ENCODE measurements at places on chromosomes 12 and 14.

GRCh38 chr14:28745176-28745575 lies 21.4 kb upstream of the FOXG1 start:
- DNase-seq: no peak
- no peaks in the 10 kb centered on the region for H3K4me1 ChIP-seq
- H3K27me3 ChIP-seq: no peaks in the 10 kb centered on the region
- no peaks in the 10 kb centered on the region for H3K36me3 ChIP-seq
- H3K27ac ChIP-seq: no peak overlapping the region

GRCh38 chr12:2387103-2387834 lies 334.5 kb downstream of the CACNA1C start:
- no peaks in the 10 kb centered on the region for H3K36me3 ChIP-seq
- H3K27me3 ChIP-seq: no peaks in the 10 kb centered on the region
- no peak overlapping the region for H3K4me3 ChIP-seq
- DNase-seq: no peak
- H3K27ac ChIP-seq: no peak overlapping the region

DNA sequence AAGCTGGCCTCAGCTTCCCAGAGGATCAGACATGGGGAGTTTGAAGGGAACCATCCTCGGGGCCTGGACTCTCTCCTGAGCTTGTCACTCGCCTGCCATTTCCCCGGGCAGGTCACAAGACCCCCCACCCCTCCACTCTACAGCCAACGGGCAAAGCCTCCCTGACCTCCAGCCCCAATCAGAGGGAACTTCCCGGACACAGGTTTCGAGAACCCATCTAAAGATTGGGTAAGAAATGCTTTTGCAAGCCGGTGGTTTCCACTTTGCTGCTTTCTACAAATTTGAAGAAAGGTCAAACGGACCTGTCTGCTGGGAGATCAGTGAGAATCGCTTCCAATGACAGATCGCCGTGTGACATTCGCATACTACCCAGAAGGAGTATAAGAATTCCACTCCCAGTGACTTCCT lies 89.6 kb downstream of the SCARB1 start:
- H3K36me3 ChIP-seq: no peaks in the 10 kb centered on the region
- H3K4me1 ChIP-seq: peaks cover 3% of the 10 kb centered on the region
- DNase-seq: no peak
- H3K27me3 ChIP-seq: no peaks in the 10 kb centered on the region
- no peak overlapping the region for H3K27ac ChIP-seq

DNA sequence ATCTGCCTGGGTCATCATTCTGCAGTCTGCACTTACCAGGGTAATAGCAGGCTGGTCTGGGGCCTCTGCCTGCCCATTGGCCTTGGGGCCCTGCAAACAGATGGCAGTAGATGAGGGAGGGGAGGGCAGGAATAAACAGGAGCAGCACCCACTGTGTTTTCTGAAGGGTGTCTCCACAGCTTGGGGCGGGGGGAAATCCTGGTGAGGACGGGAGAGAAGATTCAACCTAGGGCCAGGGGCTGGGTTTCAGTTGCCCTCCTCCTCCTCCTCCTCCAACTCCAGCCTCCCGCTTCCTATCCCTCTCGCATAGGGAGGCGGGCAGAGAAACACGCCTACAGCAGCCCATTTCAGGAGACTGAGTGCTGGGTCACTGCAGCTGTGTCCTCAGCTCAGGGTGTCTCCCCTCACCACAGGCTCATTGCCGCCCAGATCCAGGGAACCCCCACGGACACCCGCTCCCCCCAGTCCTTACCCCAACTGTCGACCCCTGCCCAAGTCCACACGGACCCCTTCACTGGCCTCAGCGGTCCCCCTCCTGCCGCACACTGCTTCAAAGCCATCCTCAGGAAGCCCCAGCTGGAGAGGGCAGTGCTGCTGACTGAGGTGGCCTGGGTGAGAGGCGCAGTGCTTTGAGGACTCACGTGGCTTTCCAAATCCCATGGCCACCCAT lies 9.1 kb upstream of the KRT80 start:
- DNase-seq: no peak
- H3K27me3 ChIP-seq: no peaks in the 10 kb centered on the region
- H3K4me3 ChIP-seq: no peak overlapping the region
- no peaks in the 10 kb centered on the region for H3K36me3 ChIP-seq
- H3K4me1 ChIP-seq: no peaks in the 10 kb centered on the region
- H3K27ac ChIP-seq: no peak overlapping the region

DNA sequence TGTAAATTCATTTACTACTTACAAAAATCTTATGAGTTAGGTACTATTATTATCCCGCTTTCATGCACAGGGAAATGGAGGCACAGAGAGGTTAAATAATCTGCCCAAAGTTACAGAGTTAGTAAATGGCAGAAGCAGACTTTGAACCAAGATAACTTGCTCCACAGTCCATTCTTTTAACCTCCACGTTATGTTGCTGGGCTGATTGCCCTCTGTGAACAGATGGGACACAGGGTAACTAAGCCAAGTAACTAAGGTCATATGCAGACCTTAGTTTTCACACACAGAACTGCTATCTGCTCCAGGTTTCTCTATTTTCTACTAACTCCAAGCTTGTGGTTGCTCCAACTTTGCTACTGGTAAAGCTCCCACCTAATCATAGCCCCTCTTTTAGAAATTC lies 147.1 kb upstream of the IFNG-AS1 start:
- H3K27me3 ChIP-seq: no peaks in the 10 kb centered on the region
- no peaks in the 10 kb centered on the region for H3K36me3 ChIP-seq
- no peak for DNase-seq
- no peak overlapping the region for H3K27ac ChIP-seq
- no peak overlapping the region for H3K4me3 ChIP-seq

DNA sequence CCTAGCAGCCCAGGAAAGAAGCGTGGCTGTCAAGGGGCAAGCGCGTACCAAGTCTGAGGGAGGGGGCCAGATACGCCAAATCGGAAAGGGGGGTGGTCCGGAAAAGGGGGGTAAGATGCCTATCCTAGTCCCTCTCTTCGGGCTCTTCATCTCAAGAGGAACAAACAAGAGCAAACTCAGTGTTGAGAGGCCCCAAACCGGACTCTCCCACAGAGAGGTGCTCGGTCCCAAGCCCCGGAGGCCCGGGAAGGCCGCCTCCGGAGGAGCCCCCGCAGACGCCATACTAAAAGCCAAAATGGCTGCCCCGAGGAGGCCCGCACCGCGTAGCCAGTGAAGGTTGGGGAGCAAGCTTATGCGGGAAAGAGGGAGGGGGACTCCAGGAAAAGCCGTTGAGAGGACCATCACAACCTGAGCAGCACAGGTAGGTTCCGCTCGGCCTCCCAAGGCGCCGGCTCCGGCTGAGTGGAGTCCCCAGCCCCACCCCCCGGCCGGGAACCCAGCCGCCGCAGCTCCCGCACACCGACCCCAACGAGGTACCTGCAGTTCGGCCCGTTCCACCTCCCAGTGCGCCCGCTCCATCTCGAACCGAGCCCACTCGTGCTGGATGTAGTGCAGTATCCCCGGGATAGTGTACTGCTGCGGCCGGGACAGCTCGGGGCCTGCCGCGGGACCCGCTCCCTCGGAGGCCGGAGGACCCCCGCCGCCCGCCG lies at the start of gene AP4S1:
Gene AP4S1 (plus strand): TSS at position 283 of the 710 bp plus-strand sequence. CDS start 40,548 bp downstream, outside the sequence.
- H3K27ac ChIP-seq: peak within 1 kb of the TSS; percentile 92
- H3K4me1 ChIP-seq: peaks cover 12% of the 10 kb centered on the region
- no peaks in the 10 kb centered on the region for H3K27me3 ChIP-seq
- DNase-seq: peak; percentile 32
- H3K4me3 ChIP-seq: peak within 1 kb of the TSS; percentile 96
- no peaks in the 10 kb centered on the region for H3K36me3 ChIP-seq

GRCh38 chr14:58557242-58557641 lies 80.5 kb upstream of the DACT1 start:
- H3K27me3 ChIP-seq: no peaks in the 10 kb centered on the region
- H3K36me3 ChIP-seq: no peaks in the 10 kb centered on the region
- no peak overlapping the region for H3K4me3 ChIP-seq
- no peaks in the 10 kb centered on the region for H3K4me1 ChIP-seq

DNA sequence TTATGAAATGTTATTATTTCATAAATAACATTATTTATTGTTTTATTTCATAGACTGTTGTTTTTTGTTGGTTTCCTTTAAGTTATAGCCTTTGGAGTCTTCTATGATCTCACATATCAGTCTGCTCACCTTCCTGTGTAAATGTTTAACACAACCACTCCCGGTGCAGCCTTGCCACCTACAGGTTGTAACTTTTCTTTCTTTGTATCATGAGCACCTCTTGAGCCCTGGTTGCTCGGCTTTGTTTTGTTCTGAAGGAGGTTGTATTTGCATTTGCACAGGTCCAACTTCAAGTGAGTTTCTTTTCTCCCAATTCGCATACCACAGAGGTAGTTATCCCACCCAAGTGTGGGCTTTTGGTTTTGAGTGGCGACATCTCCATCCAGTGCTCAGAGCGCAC lies 121.4 kb downstream of the SLC15A4 start:
- no peaks in the 10 kb centered on the region for H3K4me1 ChIP-seq
- no peak overlapping the region for H3K4me3 ChIP-seq
- H3K27ac ChIP-seq: no peak overlapping the region
- H3K36me3 ChIP-seq: no peaks in the 10 kb centered on the region
- DNase-seq: no peak

DNA sequence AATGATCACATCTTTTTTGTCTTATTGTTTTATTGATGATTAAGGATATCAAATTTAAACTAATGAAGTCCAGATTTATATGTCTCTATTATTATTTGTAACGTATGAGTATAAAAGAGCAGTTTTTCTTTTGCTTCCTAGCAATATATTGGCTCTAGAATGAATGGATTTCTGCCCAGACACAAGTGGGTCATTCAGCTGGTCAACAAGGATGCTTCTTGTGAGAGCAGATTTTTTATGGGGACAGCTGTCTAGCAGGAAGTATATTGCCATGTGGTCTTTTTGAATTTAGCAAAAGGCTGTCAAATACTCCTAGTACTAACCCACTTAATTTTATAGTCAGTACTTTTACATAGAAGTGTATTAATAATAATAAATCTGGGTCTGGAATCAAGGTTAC lies 1071.1 kb upstream of the FLRT2 start:
- H3K4me1 ChIP-seq: no peaks in the 10 kb centered on the region
- H3K27ac ChIP-seq: no peak overlapping the region
- no peaks in the 10 kb centered on the region for H3K27me3 ChIP-seq
- no peaks in the 10 kb centered on the region for H3K36me3 ChIP-seq

DNA sequence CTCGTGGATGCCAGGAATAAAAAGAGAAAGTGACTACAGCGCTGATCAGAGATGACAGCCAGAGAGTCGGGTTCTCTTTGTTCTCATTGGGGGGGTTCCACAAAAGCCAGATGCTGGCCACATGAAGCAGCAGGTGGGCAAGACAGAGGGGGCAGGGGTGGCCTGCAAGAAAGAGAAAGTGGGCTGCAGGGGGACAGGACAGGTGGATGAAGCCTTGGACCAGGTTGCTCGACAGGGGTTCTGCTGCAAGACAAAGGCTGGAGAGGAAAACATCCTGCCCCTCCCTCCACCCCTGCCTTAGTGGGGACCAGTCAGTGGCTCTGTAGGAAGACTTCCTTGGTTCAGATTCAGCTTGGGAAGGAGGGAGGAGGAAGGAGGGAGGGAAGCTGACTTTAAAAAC lies 126.2 kb downstream of the KSR2 start:
- no peak for DNase-seq
- H3K4me1 ChIP-seq: no peaks in the 10 kb centered on the region
- H3K4me3 ChIP-seq: no peak overlapping the region
- no peak overlapping the region for H3K27ac ChIP-seq
- H3K36me3 ChIP-seq: no peaks in the 10 kb centered on the region

DNA sequence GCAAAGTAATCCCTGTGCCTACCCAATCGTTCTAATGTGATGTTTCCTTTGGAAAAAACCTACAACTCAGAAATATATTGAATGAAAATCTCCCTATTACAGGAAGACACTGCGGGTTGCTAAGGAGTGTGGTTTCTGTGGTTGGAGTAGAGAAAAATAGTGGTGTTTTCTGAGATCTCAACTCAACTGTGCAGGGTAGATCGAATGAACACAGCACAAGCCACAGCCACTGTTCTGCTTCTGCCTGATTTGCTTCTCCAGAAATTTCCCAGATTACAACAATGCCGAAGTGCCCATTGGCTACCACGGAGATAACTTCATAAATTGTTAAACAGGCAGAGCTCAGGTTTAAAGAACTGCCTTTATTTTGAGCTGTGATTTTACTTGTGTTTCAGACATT lies 480.4 kb downstream of the DIO2 start:
- no peaks in the 10 kb centered on the region for H3K27me3 ChIP-seq
- H3K4me3 ChIP-seq: no peak overlapping the region
- no peaks in the 10 kb centered on the region for H3K4me1 ChIP-seq
- DNase-seq: no peak

DNA sequence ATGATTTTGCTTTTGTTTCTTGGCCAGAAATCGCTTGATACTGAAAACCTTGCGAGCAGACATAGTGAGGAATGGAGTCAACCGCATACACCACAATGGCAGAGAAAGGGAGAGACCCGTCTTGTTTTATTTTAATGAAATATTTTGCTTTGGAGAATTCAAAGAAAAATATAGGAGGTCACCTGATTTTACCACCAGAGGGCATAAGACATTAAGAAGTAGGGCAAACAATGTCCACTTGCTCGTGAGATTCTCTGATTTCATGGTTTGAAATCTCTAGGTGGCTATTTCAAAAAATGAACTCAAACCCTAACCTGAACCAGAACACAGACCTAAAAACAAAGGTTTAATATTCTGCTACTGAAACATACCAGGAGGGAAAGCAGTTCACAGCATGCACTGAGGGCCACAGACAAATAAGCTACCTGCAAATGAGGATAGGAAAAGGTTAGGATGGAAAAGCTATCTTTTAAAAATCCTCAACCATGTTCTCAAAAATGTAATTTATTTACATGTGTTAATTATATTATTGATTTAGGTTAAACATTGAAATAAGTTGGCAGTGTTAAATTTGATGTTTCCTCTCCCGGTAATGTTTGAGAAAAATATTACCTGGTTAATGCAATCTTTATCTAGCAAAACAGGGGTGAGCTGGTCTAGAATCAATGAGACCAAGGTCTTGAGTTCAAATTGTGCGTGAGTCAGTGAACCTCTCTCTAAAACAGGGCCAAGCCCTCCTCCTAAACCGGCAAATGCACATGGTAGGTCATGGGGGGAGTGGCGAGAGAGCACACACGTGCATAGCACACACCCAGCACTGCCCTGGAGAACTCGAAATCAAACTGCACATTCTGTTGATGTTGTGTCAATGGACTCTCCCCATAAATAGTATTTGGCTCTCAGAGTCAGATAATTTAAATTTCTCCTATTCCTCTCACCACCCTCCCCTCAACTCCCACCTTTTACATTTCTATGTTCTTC lies 12.5 kb downstream of the IFNG-AS1 start:
- H3K27ac ChIP-seq: no peak overlapping the region
- H3K4me3 ChIP-seq: no peak overlapping the region
- H3K27me3 ChIP-seq: no peaks in the 10 kb centered on the region
- H3K36me3 ChIP-seq: no peaks in the 10 kb centered on the region
- no peak for DNase-seq

GRCh38 chr12:78120866-78121560 lies 290.3 kb downstream of the NAV3 start:
- no peaks in the 10 kb centered on the region for H3K4me1 ChIP-seq
- H3K36me3 ChIP-seq: no peaks in the 10 kb centered on the region
- no peak overlapping the region for H3K4me3 ChIP-seq

DNA sequence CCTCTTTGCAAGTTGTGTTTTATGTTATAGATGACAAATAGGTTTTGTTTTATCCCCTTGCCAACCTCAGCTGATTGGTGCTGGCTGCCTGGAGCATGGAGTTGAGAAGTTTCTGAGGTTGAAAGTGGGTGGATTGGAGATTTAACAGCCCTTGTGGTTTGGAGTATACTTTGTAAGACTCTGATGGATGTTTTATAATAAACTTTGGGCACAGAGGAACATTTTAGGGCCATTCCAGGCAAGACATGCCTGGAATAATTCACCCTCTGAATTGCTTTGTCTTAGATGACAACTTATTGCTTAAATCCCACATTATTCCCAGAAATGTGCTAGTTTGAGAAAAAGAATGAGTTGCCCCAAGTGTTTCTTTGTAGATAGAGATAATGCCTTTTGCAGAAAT lies 158.9 kb downstream of the SLC5A8 start:
- no peaks in the 10 kb centered on the region for H3K27me3 ChIP-seq
- DNase-seq: no peak
- H3K4me3 ChIP-seq: no peak overlapping the region
